ENCODE measurements at places on chromosomes 12 and 14.

GRCh38 chr12:129561304-129561703 lies 342.5 kb downstream of the TMEM132D start:
- no peak for DNase-seq

DNA sequence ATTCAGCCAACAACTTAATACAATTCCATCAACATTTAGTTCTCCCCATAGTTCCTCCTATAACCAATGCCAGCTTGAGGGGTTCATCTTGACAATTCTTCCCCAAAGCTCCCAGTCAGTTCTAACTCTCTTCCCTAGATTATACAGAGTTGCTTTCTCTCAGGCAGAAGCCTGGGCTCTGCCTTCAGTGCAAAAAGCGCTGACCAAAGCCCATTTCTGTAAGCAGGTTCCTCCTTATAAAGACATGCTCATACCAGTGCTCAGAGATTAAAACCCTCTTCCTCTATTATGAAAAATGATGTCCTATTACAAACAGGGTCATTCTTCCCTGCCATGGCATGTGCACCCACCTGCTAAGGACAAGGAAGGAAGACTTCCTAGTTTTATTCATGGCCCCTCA lies 16.2 kb downstream of the SPIC start:
- no peak for DNase-seq

DNA sequence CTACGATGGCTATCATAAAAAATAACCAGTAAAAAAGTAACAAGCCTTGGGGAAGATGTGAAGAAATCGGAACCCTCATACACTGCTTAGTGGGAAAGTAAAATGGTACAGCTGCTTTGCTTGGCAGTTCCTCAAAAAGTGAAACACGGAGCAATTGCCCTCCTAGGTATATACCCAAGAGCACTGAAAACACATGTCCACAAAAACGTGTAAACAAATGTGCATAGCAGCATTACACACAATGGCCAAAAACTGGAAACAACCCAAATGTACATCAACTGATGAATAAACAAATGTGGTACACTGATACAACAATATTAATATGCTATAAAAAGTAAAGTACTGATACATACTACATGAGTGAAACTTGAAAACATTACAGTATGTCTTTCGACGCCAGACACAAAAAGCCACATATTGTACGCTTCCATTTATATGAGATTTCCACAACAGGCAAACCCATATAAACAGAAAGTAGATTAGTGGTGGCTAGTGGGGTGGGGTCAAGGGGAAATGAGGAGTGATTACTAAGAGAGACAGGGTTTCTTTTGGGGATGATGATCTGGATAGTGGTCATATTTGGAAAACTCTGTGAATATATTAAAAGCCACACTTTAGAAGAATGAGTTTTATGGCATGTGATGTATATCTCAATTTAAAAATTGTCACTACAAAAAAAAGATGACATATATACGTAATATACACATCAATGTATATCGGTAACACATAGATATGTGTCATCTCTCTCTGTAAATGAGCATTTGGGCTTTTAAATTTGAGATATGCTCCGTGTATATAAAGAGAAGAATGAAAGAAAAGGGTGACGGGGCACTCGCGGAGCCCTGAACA lies 996 bp downstream of the SLC41A2 start:
- DNase-seq, result no peak

- DNase-seq, result no peak
Observed at GRCh38 chr14:99902925-99903324, 109.7 kb downstream of the EML1 start.

GRCh38 chr12:6653342-6653741 lies 6.1 kb upstream of the ACRBP start:
- no peak for DNase-seq

DNA sequence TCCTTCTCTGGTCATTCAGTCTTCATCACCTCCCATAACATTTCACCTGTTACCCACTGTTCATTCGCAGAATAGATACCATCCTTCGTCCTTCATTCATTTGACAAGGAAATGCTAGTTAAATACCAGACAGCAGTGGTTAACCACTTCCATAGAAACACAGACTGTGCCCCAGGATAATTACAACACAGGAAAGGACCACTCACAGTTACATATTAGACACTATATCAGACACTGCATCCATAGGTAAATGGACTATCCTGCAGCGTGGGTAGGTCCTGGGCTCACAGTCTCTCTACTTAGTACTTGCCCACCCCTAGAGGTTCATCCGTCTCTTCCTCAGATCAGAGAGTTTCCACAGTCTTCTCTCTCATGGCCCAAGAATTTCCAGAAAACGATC lies 1044.6 kb downstream of the VRK1 start:
- DNase-seq, result no peak

- DNase-seq, result no peak
Observed at GRCh38 chr12:7934091-7934888, 1.7 kb downstream of the SLC2A3 start.

DNA sequence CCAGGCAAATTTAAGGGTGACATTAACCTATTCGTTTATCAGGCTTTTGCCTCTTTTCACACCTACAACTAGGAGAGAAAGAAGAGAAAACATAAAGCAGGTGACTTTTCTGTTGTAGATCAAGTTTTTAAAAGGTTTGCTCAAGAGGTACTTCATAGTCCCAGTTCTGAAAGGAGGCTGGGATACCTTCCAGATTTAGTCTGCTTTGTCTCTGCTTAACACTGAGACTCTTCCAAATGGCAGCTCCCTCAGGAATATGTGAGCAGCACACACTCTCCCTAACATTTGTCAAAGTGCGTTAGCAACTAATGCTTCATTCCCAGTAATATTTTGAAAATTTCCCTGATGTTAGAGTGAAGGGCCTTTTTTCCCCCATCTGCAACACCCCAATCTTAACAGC lies 133.7 kb upstream of the RASSF8 start:
- DNase-seq, result no peak

- no peak for DNase-seq
Observed at GRCh38 chr12:108567406-108568337, 5.3 kb downstream of the ISCU start.

DNA sequence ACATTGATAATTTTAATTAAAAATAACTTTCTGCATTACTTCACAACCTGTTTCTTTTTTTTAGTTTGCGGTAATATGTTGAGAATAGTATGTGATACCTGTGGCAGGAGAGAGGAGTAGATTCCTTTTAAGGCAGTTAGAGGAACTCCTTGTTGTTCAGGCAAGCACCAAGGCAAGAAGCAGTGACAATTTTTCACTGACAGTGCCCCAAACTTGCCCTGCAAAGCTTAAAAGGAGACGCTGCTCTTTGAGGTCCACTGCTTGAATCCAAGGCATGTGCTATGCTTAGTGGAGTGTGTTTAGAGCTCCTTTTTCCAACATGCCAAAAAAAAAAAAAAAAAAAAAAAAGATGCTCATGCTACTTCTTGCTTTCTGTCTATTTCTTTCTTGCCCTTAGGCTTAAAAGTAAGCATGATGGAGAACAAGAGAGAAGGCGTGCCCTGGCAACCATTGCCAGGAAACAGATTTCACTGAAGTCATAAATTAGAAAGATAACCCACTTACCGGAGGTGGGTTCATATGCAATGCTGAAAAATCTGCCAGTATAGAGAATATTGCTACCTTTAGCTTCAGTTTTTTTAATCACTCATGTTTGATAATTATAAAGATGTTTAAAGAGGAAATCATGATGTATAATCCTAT lies 58.3 kb upstream of the DYRK2 start:
- no peak for DNase-seq

- DNase-seq, result no peak
Observed at GRCh38 chr12:21940549-21941505, at the start of gene ABCC9. Gene ABCC9, minus strand, starts transcription at chr12:21941426. Its CDS starts 4,752 bp downstream, at chr12:21936674.

- DNase-seq, result no peak
Observed at GRCh38 chr12:32446316-32447119, 47.2 kb downstream of the FGD4 start.
